ENCODE measurements at places on chromosomes 12 and 14.

- no peak for DNase-seq
Measured at GRCh38 chr14:50035214-50035613, 81.2 kb downstream of the VCPKMT start.

GRCh38 chr12:22284871-22285270 is 49.6 kb downstream of the ST8SIA1 start:
- DNase-seq = no peak

- DNase-seq = no peak
Measured at GRCh38 chr14:81981307-81981675, 447.6 kb upstream of the SEL1L start.

DNA sequence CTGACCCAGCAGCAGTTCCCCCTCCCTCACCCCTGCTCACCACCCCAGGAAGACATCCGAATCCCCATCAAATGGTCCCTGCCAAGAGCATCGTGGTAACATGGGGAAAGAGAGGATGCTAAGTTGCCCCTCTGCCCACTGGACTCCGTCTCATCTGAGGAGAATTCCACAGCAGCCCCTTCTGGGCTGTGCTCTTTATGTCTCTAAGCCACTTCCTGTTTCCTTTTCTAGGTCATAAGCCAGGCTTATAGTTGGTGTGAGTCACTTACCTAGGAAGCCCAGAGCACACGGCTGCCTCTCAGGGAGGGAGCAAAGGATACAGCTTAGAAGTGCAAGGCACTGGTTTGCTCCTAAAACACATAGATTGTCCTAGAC is 76.0 kb downstream of the VCPKMT start:
- DNase-seq = peak; percentile 33

DNA sequence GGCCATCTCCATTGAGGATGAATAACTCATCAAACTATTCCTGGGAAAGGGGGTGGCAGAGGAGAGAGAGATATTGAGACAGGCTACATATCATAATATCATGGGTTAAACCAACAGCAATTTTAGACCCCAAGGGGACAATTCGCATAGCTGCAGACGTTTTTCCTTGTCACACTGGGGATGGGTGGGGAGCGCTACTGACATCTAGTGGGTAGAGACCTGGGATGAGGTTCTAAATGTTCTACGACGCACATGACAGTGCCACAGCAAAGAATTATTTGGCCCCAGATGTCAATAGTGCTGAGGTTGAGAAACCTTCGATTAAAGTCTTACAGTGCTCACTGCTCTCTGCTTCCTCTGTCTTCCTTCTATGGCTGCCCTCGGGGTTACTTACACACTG is 425.6 kb downstream of the NRXN3 start:
- no peak for DNase-seq
